ENCODE measurements at places on chromosomes 3 and 15.

DNA sequence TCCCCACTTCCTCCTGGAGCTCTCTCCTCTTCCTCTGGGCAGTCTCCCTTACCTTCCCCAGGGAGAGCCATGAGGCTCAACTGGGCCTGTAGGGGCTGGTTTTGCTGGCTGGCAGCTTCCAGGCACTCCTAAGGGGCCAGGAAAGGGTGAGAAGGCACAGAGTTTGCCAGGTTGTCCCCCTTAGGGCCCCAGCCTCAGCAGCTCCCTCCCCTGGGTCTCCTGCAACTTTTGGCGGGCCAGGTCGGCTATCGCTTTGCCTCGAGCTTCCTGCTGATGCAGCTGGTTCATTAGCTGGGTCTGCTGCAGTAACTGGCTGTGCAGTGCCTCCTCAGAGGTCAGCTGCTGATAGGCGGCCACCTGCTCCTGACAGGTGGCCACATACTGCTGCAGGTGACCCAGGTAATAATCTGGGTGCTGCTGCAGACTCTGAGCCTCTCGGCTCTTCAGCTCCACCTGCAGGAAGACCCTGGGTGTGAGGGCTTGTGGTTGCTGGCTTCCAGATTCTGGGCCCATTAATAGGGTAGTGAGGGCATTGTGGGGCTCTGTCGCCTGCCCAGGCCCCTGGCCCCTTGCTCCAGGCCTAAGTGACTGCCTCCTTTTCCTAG is 29.7 kb upstream of the OR4F6 start:
- no peak for DNase-seq

GRCh38 chr15:101528917-101529299 is 39.4 kb upstream of the PCSK6 start:
- DNase-seq = no peak

DNA sequence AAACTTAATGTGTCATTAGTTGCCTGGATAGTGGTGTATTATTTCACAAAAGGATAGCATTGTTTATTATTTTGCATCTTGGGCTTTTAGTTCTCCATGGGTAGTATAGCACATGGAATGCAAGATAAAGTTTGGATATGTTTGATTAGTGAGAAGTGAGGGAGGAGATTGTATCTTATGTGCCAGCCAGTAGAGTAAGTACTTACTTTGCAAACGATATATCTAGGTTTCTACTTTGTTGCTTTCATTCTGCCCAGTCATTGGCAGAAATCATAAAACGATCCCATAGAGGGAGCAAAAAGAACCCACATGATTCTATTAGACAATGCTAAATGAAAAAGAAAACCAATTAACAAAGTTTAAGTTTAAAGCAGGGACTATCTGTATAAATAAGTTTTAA is 105.3 kb downstream of the RARB start:
- DNase-seq = no peak

- no peak for DNase-seq
These were observed 19.1 kb upstream of the XYLB start for GRCh38 chr3:38327335-38328009.

Measured in HS-5 (cell line).